ENCODE measurements at places on chromosomes 16 and 17.

DNA sequence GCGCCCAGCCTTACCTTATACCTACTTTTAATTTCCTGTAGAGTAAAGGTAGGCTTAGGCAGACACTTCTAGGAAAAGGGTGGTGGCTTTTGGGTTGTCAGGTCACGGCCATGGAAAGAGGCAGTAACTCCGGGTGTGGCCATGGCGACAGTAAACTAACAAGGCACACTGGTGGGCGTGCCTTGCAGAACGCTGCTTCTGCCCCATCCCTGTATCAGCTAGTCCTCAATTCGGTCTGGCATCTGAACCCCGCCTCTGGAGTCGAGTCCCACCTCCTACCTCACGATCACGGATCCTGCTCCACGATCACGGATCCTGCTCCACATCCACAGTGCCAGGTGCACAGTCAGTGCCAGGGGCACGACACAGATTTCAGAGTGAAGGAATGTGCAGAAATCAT, 5.6 kb downstream of the ADCY9 start:
- no peak for DNase-seq

DNA sequence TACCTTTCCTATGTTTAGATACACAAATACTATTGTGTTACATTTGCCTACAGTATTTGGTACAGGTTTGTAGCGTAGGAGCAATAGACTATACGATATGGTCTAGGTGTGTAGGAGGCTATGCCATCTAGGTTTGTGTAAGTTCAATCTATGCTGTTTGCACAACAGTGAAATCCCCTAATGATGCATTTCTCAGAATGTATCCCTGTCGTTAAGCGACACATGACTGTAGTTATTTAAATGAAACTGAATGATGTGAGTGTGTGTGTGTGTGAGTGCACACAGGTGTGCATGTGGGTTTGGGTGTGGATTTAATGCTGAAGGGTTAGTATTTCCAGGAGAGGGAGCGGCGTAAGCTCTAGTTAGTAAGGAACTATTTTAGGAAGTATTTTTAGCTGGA, 34.6 kb upstream of the SMIM36 start:
- DNase-seq: no peak

GRCh38 chr17:41818024-41818423, 5.2 kb downstream of the FKBP10 start:
- no peak for DNase-seq

GRCh38 chr16:78326731-78327130, 227.3 kb downstream of the WWOX start:
- no peak for DNase-seq

DNA sequence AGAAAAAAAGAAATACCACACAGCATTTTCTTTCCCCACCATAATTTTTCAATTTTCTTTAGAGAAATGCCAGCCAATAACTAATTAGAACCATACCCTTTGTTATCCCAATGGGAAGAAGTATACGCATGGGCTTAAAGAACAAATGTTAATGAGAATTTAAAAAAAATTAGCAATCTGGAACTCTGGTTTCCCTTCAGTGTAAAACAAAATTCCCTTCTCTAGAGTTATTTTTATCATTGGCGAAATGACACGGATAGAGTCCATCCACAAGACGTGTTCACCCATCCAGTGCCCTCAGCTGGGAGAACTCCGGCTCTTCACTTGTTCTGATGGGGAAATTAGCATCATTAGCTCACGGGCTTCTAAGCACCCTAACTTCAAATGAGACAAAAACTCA, 3.3 kb downstream of the NXN start:
- no peak for DNase-seq

DNA sequence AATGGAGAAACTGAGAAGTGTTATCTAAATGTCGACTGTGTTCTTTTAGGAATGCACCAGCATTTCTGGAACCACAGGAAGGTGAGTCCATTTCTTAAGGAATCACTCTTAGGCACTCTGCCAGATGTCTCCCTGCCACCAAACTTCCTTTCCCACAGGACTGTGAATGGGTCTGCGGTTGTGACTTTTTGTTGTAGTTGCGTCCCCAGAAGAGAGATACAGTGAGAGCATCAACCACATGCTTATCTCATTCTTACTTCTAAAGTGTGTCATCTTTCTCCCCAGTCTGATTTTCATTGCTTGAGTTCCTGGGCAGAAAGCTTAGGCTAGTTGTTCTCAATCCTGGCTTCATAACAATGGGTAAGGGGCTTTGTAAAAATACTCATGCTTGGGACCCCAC, 13.4 kb downstream of the ITPRIPL2 start:
- DNase-seq: no peak

DNA sequence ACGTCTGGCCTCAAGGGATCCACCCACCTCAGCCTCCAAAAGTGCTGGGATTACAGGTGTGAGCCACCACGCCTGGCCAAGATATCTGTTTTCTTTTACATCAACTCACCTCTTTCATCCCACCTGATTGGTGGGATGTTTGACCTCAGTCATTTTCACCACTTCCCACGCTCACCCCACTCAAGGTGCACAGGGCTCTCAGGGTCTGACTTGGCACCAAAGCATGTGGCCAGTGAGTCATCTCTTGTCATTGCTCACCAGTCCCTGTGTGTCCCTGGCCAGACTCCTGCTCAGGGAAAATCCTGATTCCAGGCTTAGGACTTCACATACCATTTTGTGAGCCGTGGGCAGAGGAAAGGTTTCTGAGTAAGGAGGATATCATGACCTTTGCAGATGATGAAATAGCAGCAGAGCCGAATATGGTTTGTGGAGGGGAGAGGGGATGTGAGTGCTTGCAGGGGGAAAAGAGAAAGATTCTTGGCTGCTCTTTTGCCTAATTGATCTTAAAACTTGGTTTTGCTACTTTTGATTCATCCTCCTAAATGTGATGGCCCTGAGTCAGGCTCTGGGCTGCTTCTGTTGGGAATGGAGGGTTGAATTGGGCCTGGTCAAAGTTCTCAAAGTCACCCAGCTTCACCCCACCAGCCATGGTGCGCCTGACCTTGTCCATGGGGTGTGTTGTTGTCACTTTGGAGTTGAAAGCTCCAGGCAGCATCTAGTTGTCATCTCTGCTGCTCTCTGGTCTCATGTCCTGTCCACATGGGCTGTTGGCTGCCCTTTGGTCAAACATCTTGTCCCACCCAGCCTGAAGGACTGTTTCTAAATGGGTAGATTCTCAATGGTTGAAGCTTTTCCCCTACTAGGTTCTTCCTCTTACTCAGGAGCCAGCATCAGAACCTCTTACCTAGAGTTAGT, 6.0 kb upstream of the KCNH6 start:
- DNase-seq: no peak

DNA sequence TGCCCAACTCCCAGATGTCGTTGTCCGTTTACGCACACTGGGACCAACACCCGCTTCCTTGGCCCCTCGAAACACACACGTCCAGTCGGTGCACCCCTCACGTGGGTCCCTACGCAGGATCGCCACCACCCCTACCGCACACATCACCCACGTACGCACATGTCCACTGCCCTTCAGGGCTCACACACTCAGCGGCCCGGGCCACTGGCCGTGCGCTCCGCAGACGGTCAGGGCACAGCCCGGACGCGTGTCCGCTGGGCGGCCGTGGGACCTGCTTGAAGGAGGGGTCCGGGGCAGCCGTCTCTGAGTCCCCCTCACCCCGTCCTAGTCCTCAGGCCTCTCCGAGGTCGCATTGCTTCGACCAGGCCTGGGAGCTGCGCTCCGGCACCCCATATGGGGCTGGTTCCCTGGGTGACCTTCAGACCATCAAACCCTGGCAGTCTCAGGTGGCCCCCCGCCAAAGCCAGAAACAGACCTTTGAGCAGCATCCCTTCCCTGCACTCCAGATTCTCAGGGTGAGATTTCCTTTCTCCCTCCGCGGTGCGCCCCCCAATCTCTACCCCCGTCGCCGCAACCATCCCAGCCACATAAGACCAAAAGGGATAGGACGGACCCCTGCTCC, 914 bp upstream of the GPRC5B start:
- DNase-seq: no peak

- DNase-seq: no peak
Observed at GRCh38 chr16:4535627-4536108, 2.9 kb downstream of the CDIP1 start.

- no peak for DNase-seq
Observed at GRCh38 chr17:72176951-72177660, 56.3 kb downstream of the SOX9 start.

All from activated T-cell treated with anti-CD3 and anti-CD28 coated beads for 4 hours (primary cell).